GM10248 (cell line): ENCODE measurements at places on chromosomes 13 and 19.

DNA sequence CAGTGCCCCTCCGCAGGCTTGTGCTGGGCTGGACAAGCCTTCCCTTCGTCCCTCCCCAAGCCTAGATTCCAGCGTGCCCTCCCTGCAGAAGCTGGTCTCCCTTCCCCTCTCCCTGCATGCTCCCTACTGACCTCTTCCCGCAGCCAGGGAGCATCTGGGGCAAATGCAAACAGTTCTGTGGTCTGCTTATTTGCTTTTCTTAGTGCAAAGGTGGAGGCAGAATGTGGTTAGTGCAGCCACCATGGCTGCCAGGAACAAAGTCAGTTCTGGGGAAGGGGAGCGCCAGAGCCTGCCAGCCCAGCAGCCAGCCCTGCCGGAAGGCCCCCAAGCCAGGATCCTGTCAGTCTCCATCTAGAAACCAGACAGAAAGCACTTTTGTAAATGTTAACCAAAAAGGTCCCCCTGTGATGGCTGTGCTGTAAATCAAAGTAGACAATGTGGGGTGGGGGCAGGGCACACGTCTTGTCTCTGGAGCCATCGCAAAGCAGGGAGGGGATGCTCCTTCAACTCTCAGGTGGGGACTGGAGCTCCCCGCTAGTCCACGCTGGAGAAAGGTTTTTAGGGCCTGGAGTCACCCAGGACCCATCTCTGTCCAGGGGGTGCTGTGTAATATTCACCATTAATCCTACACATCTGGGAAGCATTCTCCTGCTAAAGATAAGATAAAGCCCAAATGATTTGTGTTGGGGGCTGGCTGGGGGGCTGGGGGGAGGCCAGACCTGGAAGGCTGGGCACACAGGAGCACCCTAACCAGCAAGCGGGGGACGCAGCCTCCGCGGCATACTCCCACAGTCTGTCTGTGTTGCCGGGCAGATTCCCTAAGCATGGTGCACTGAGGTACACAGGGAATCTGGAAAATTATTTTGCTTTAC, 30.9 kb downstream of the SERP2 start:
- DNase-seq: no peak

DNA sequence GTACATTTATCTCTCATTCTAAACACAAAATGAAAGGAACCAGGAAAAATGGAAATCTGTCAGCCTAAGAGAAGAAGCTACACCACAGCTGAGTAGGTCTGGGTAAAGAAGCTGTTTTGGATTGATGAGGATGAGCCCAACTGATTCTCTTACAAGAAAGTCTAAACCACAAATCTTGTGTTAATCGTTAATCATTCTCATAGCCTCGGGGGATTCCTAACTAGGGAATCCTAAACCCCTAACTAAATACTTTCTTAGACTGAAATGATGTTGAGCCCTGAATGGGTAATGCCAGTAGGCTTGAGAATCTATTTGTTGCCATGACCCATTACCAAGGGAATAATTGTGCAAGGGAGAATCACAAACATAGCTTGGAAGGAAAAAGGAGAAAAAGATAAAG, 327.5 kb upstream of the SPRY2 start:
- DNase-seq: no peak

DNA sequence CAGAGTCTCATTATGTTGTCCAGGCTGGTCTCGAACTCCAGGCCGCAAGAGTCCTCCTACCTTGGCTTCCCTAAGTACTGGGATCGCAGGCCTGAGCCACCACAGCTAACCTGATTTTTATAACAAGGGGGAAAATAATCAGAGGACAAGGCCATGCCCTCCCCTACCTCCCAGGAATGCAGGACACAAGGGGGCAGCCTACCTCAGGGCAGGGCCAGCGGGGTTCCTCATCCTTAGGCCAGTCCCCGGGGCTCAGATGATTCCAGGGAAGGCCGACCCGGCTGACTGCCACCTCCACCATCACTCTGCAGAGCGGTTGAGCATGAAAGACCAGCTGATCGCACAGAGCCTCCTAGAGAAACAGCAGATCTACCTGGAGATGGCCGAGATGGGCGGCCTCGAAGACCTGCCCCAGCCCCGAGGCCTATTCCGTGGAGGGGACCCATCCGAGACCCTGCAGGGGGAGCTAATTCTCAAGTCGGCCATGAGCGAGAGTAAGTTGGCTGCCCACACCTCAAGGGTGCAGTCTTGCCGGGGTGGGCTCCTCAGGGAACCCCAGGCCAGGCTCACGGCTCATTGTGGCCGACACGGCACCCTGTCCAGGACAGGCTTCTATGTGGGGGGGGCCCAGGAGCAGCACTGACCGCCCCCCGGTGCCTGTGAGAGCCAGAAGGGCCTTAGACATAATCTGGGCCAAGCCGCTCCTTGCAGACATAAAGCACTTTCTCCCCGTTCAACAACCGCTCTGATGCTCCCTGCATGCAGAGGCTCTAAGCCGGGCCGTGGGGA, 26.8 kb downstream of the PEX11G start:
- no peak for DNase-seq

DNA sequence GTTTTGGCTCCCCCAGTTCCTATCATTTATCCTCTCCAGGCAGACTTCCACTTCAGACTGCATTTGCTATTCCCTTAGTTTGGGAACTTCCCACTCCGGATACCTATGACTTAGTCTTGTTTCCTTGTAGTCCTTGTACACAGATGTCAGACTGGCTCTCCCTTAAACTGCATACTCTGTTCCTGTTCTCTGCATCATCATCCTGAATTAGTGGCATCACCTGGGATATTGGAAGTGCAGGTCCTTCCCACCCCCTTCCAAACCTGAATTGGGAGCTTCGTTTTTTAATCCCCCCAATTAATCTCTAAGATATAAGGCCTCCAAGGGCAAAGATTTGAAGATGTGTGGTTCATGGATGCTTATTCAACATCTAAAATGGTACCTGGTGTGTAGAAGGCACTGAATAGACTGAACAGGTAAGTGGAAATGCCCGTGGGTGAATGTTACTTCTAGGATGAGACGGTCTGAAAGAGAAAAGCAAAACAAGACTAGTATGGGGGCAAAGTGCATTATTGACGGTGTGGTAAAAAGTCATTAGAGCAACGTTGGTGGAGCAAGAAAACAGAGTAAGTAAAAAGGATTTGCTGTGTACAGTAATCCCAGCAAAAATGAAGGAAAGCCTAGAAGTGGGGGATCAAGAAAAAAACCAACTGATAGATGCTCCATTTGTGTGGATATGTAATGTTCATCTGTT, 9.6 kb downstream of the MIR17HG start:
- DNase-seq: no peak

GRCh38 chr13:29021717-29022116, 201.6 kb downstream of the MTUS2 start:
- no peak for DNase-seq

GRCh38 chr13:50152655-50153309, 137.5 kb downstream of the KCNRG start:
- no peak for DNase-seq

DNA sequence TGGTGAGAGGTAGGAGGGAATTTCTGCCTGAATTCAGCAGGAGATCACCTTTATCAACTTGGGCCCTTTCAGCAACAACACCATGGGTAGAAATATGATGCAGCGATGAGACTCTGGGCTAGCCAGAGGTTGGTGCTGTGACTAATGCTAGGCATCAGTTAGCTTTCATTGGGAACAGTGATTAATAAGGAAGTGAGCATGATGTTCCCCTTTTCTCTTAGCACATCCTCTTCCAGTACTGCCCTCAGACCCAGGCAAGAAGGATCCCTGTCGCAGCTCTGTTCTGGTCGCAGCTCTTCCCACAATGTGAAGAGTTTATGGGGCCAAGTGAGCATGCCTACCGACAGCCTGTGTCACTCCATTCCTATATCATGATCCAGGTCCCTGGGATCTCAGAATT, 100.5 kb downstream of the FLT1 start:
- no peak for DNase-seq

GRCh38 chr19:33698576-33699435, 77.1 kb downstream of the CHST8 start:
- DNase-seq: no peak

DNA sequence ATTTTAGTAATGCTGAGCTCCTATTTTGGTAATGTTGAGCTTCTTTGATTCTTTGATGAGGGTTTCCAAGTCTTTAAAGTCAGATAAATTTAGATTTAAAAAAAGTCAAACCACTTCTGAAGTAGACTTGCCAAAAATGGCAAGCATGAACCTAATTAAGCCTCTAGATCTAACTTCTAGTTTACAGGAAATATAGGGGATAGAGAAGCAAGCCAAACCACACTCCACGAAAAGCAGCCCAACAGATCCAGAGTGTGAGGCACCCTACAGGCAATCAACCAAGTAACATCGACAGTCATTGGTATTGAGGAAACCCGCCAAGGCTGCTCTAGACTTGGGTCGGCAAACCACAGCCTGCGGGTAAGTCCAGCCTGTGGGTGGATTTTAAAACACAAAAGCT, 3.7 kb downstream of the GGACT start:
- no peak for DNase-seq
